ENCODE measurements at places on chromosomes 3 and 15. TPM values are rescaled to one million over a fixed set of nuclear protein-coding genes. Genes with fewer than 3 reads are reported as not detected.

GRCh38 chr15:37995461-37996347, 61.3 kb downstream of the TMCO5A start:
- no peak overlapping the region for H3K4me3 ChIP-seq
- no peaks in the 10 kb centered on the region for H3K4me1 ChIP-seq
- H3K27ac ChIP-seq = no peak overlapping the region
- H3K36me3 ChIP-seq = no peaks in the 10 kb centered on the region

- H3K27me3 ChIP-seq = no peaks in the 10 kb centered on the region
Measured at GRCh38 chr3:108667312-108667711, 77.8 kb downstream of the DZIP3 start.

DNA sequence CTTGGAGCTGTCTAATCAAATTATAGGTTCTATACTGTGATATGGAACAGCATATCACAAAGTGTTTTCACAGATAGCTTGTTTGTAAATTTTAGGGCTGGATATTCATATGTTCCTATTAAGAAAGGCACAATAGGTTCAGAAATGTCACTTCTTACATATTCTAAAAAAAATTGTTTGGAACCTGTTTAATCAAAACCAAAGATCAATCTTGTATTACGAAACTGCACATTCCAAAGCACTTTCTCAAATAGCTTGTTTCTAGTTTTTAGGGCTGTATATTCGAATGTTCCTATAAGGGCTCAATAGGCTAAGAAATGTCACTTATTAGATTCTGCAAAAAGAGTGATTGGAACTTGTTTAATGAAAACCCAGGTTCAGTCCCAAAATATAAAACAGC, 67.4 kb upstream of the OSBPL11 start:
- H3K27me3 ChIP-seq = no peaks in the 10 kb centered on the region
- H3K36me3 ChIP-seq = no peaks in the 10 kb centered on the region
- no peak overlapping the region for H3K27ac ChIP-seq
- no peak overlapping the region for H3K4me3 ChIP-seq
- DNase-seq = no peak
- H3K4me1 ChIP-seq = no peaks in the 10 kb centered on the region

- no peaks in the 10 kb centered on the region for H3K4me1 ChIP-seq
- H3K27ac ChIP-seq = no peak overlapping the region
- H3K36me3 ChIP-seq = no peaks in the 10 kb centered on the region
- no peak for DNase-seq
- no peaks in the 10 kb centered on the region for H3K27me3 ChIP-seq
- H3K4me3 ChIP-seq = no peak overlapping the region
Measured at GRCh38 chr3:67774676-67775075, 120.3 kb upstream of the SUCLG2 start.

DNA sequence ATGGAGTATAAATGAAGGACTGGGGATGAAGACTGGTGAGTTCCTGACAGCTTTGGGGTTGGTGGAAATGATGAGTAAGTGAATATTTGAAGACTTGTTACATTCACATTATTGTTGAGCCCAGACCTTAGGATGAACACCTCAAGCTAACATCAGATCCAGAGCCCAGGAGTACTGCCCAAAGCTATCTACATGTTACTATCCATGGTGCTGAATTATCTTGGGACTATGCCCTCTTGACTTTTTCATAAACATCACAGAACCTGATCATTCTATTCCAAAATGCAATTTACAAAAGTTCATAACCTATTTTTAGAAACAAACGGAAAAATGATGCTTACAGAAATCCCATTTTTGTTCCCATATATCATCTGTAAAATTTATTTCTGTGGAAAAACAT, 613.3 kb downstream of the TUSC7 start:
- no peak overlapping the region for H3K4me3 ChIP-seq
- H3K4me1 ChIP-seq = no peaks in the 10 kb centered on the region
- no peaks in the 10 kb centered on the region for H3K27me3 ChIP-seq
- no peak for DNase-seq
- H3K27ac ChIP-seq = no peak overlapping the region
- H3K36me3 ChIP-seq = no peaks in the 10 kb centered on the region

The ZNF385D gene
- total RNA-seq = 2.7 TPM

The TNK2 gene
- total RNA-seq = 81.9 TPM

- H3K4me3 ChIP-seq = no peak overlapping the region
- DNase-seq = no peak
- H3K27me3 ChIP-seq = no peaks in the 10 kb centered on the region
- H3K4me1 ChIP-seq = no peaks in the 10 kb centered on the region
Measured at GRCh38 chr15:38610748-38611147, 46.1 kb upstream of the RASGRP1 start.

The CCK gene
- total RNA-seq = not detected

DNA sequence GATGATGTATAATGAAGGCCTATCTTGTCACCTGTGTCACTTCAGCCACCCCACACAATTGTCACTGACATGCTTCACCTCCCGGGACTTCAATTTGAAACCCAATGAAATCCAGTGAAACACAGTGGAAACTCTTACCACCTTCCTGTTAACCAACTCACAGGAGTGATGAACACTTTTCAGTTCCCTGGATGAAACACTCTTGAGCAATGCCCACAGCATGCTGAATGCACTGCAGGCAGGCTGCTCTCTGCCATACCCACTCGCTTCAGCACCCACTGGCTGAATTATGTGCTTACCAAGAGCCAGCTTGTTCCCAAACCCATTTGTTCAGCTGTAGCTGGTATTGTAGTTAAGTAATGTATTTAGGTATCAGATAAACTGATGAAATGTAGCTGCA, 47.0 kb downstream of the MAP2K1 start:
- no peak overlapping the region for H3K4me3 ChIP-seq
- no peaks in the 10 kb centered on the region for H3K4me1 ChIP-seq
- DNase-seq = no peak
- H3K27ac ChIP-seq = no peak overlapping the region
- no peaks in the 10 kb centered on the region for H3K27me3 ChIP-seq

DNA sequence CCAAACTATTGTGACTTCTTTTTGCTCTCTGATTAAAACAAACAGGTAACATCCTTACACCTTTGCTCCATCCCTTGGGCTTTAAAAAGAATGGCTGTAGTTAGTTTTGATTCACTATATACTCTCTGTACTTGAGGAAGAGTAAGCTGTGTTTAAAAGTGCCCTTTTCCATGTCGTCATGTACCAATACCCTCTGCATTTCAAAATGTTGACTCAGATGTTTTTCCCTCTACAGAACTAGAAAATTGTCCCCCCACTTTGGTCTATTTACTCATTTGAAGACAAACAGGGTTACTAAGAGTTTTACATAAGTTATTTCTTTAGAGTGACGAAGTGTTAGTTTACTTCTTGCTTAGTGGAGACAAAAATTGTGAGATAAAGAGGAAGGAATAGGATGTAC, 62.7 kb downstream of the TASOR start:
- H3K36me3 ChIP-seq = no peaks in the 10 kb centered on the region
- H3K27ac ChIP-seq = no peak overlapping the region
- no peak overlapping the region for H3K4me3 ChIP-seq
- no peaks in the 10 kb centered on the region for H3K4me1 ChIP-seq

GRCh38 chr3:72458375-72458774, 389.9 kb downstream of the SHQ1 start:
- H3K27ac ChIP-seq = no peak overlapping the region
- no peaks in the 10 kb centered on the region for H3K4me1 ChIP-seq
- no peaks in the 10 kb centered on the region for H3K36me3 ChIP-seq
- no peak for DNase-seq
- H3K27me3 ChIP-seq = no peaks in the 10 kb centered on the region

DNA sequence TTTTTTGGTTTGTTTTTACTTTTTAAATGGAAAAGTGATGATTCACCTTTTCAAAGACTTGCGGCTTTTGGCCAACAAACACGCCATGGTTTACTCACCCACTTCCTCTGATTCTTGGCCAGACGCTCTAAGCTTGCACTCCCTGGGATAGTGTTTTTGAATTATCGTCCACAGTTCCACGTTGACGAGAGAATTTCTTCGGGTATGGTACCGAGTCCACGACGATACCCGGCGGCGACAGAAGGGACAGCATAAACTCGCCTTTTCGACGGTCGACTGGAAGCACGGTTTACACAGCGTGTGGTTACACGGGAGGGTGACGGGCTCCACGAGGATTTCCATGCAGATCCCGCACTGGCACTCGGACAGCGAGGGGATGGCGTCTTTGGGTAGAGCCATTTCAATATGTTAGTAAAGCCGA, 783 bp downstream of the RNF168 start:
- DNase-seq = peak; percentile 33
- H3K4me3 ChIP-seq = peak overlapping the region; percentile 89
- no peaks in the 10 kb centered on the region for H3K27me3 ChIP-seq
- H3K36me3 ChIP-seq = no peaks in the 10 kb centered on the region

DNA sequence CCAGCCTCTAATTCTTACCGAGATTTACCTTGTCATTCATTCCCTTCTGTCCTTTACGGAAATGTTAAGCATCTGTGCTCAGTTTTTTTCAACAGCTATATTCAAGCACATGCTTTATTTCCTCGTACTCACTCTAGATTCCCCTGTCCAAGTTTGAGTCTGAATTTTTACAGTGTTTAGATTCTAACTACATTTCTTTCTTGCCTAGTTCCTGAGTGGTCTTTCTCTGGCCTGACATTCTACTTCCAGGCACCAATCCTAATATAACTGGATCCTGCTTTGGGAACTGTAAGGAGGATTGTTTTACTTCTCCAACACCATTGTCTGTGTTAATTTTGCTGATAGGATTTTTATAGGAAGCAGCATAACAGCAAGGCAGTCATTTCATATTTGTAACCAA, 222.4 kb downstream of the RBMS3 start:
- no peaks in the 10 kb centered on the region for H3K27me3 ChIP-seq
- H3K27ac ChIP-seq = peak overlapping the region; percentile 71
- H3K36me3 ChIP-seq = no peaks in the 10 kb centered on the region
- H3K4me3 ChIP-seq = no peak overlapping the region
- H3K4me1 ChIP-seq = no peaks in the 10 kb centered on the region

The PRR20G gene
- not detected for total RNA-seq

GRCh38 chr3:80023010-80023409, 255.2 kb upstream of the ROBO1 start:
- no peaks in the 10 kb centered on the region for H3K36me3 ChIP-seq
- no peak overlapping the region for H3K27ac ChIP-seq
- no peak overlapping the region for H3K4me3 ChIP-seq

DNA sequence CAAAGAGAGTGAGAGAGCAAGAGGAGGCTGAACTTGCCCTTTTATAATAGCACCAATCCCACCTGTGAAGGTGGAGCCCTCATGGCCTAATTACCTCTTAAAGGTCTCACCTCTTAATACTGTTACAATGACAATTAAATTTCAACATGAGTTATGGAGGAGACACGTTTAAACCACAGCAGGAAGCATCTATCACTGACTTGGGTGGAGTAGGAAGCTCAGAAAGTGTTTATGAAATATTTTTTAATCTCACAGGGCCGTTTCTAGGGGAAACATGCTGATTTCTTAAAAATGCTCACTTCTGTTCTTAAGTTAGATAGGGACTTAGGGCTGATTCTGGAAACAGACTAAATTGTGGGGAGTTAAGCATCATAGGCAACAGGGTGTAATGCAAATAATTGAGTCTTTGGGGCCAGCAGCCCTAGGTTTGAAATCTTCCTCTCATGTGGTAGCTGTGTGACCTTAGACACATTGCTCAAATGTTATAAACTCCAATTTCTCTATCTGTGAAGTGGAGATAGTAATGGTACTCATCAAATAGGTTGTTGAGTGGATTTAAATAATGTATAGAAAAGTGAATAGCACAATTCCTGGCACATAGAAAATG, 133.3 kb upstream of the KLHL25 start:
- no peak for DNase-seq
- H3K36me3 ChIP-seq = no peaks in the 10 kb centered on the region
- no peak overlapping the region for H3K27ac ChIP-seq

GRCh38 chr3:185365291-185366073, 2.5 kb downstream of the MAP3K13 start:
- no peak overlapping the region for H3K27ac ChIP-seq
- no peak overlapping the region for H3K4me3 ChIP-seq
- H3K36me3 ChIP-seq = no peaks in the 10 kb centered on the region
- H3K27me3 ChIP-seq = no peaks in the 10 kb centered on the region
- H3K4me1 ChIP-seq = no peaks in the 10 kb centered on the region

DNA sequence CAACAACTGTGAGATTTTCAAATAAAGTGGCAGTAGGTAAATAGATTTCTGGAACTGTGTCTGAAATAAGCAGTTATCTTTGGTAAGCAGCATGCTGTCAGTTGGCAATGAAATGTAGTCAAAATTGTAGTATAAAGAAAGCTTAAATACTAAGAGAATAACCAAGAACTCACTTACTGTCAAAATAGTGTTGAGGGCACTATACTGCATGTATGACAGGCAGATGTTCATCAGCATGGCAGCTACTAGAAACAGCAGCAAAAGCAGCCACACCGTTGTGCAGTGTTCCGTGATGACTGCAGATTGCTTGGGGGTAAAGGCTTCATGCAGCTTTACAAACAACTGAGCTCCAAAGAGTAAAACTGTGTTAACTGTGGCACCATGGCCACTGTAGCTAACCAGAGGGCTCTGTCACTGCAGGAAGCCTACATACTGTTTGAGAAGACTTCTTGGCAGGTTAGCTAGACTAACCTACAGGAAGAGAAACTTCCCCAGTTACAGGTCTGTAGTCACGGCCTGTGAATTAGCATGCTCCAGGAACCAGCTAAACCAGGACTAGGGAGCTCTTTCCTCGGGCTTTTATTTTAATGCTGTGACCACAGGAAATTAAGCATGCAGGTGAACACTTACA, 459.7 kb downstream of the TBL1XR1 start:
- H3K4me1 ChIP-seq = no peaks in the 10 kb centered on the region
- no peaks in the 10 kb centered on the region for H3K27me3 ChIP-seq
- H3K4me3 ChIP-seq = no peak overlapping the region
- no peaks in the 10 kb centered on the region for H3K36me3 ChIP-seq
- H3K27ac ChIP-seq = no peak overlapping the region

- no peaks in the 10 kb centered on the region for H3K4me1 ChIP-seq
- H3K27me3 ChIP-seq = no peaks in the 10 kb centered on the region
- no peak within 1 kb of the TSS for H3K27ac ChIP-seq
- DNase-seq = peak; percentile 27
Measured at GRCh38 chr3:21750831-21751391, at the start of gene ZNF385D. TSS of gene ZNF385D (minus strand) at chr3:21751210. CDS start at chr3:21750916, 294 bp downstream.

- peaks cover 5% of the 10 kb centered on the region for H3K4me1 ChIP-seq
- no peak for DNase-seq
- H3K27me3 ChIP-seq = no peaks in the 10 kb centered on the region
- no peak overlapping the region for H3K4me3 ChIP-seq
- no peak overlapping the region for H3K27ac ChIP-seq
- H3K36me3 ChIP-seq = no peaks in the 10 kb centered on the region
Measured at GRCh38 chr3:113088616-113089015, 97.8 kb downstream of the GTPBP8 start.

The C3orf33 gene
- 1.4 TPM for total RNA-seq

GRCh38 chr3:126415661-126416591, 21.2 kb downstream of the CFAP100 start:
- H3K4me3 ChIP-seq = no peak overlapping the region
- H3K27ac ChIP-seq = no peak overlapping the region
- no peaks in the 10 kb centered on the region for H3K27me3 ChIP-seq
- no peaks in the 10 kb centered on the region for H3K36me3 ChIP-seq

The ATP10A gene
- total RNA-seq = 8.1 TPM

GRCh38 chr3:112338727-112339056, 5.7 kb downstream of the CD200 start:
- no peaks in the 10 kb centered on the region for H3K27me3 ChIP-seq
- no peak for DNase-seq
- H3K27ac ChIP-seq = no peak overlapping the region
- H3K4me3 ChIP-seq = no peak overlapping the region
- peaks cover 61% of the 10 kb centered on the region for H3K4me1 ChIP-seq
